Fibroblast of skin of left biceps (primary cell): ENCODE measurements at places on chromosomes 12 and 14.

DNA sequence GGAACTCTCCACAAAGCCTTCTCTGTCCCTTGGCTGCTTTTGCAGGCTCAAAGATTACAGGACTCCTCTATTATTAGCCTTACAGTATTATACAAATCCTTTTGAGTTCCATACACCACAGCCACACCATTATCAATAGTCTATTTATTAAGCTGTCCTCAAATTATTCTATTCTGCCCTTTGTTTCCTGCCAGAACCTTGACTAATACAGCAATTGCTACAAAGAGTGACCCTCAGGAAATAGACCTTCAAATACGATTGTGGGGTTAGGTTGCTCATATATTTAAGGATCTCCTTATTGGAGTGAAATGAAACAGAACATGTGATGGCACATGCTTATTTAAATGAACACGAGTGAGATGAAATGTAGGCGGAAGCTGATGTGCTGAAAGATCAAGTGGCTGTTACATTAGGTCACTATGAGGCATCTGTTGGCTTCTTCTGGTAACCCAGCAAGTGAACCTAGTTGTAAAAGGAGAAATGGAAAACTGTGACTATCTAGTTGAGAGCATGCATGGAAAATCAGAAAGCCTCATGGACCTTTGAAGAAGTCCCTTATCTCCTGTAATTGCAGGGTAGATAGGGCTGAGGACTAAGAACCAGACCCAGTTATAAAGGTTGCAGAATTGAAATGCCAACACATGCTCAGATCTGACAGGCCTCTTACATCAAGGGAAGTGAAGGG is 75.5 kb downstream of the AVPR1A start:
- no peak for DNase-seq

GRCh38 chr12:111283966-111284365 is 84.9 kb downstream of the PHETA1 start:
- no peak for DNase-seq

DNA sequence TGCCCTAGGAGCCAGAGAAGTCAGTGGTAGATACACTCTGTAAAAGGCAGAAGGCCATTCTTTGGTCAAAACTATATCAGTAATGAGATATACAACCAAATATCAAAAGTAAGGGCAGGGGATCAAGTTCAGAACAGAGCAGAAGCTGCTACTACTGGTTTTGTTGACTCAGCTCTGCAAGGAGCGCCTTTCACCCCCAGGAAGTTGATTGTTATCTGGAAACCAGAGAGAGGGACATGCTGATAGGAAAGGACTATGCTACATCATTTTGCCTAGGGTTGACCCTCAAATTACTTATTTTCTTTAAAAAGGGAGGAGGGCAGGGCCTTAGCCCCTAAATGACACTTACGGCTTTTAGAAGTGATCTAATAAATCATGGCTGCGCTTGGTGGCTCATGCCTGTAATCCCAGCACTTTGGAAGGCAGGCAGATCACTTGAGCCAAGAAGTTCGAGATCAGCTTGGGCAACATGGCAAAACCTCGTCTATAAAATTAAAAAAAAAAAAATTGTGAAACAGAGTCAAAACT is 194.0 kb downstream of the KLHL28 start:
- DNase-seq, result no peak

DNA sequence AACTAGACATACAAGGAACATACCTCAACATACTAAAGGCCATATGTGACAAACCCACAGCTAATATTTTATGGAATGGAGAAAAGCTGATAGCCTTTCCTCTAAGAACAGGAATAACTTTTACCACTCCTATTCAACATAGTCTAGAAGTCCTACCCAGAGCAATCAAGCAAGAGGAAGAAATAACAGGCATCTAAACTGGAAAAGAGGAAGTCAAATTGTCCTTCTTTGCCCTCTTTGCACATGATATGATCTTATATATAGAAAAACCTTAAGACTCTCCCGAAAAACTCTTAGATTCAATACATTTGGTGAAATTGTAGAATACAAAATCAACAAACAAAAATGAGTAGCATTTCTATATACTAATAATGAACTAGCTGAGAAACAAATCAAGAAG is 110.0 kb downstream of the ATP23 start:
- DNase-seq, result no peak

- no peak for DNase-seq
Measured at GRCh38 chr14:104224506-104225277, 86.3 kb downstream of the KIF26A start.

DNA sequence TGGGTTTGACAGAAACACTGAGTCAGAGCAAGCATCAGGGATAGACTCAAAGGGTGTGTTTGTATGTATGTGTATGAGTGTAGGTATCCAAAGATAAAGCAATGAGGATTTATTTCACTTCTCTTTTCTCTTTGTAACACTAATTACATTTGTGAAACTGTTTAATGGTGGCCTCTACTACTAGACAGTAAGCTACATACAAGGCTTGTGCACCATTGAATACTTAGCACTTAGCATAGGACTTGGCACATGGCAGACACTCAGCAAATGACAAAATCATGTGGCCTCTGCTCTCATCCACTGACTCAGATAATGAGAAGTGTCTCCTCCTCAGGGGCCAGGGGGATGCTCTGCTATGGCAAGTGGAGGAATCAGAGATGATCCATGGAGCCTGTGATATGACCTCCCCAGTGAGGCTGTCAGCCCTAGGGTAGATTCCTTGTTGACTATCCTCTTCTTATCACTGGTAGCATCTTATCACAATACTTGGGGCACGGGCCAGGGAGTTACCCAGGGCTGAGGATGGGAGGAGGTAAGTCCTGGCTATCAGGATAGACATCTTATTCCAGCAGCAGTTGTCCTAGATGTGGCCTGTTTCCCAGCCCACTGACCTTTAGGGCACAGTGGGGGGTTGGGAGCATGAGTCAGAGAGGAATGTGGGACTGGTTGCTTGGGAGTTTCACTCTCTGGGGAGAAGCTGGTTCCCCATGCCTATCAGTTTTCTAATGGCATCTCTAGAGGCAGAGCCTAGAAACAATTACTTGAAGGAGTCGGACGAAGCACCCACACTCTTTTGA is 71.2 kb upstream of the HOXC13 start:
- no peak for DNase-seq

DNA sequence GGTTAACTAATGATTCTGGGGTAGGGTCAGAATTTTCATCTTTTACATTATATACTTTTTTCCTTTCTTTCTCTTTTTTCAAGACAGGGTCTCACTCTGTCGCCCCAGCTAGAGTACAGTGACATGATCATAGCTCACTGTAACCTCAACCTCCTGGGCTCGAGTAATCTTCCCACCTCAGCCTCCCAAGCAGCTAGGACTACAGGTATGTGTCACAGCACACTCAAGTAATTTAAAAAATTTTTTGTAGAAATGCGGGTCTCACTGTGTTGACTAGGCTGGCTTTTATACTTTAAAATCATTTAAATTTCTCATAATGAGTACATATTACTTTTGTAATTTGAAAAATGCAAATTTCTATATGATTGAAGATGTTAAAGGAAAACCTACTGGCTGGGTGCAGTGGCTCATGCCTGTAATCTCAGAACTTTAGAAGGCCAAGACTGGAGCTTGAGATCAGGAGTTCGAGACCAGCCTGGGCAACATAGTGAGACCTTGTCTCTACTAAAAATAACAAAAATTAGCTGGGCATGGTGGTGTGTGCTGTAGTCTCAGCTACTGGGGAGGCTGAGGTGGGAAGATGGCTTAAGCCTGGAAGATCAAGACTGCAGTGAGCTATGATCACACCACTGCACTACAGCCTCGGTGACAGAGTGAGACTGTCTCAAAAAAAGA is 25.7 kb downstream of the R3HDM2 start:
- DNase-seq, result no peak

GRCh38 chr14:29993143-29993542 is 65.5 kb upstream of the PRKD1 start:
- no peak for DNase-seq

GRCh38 chr12:41438854-41439541 is 250.9 kb downstream of the PDZRN4 start:
- no peak for DNase-seq

GRCh38 chr12:12592930-12593329 is 18.7 kb upstream of the CREBL2 start:
- DNase-seq, result no peak

- peak; percentile 47 for DNase-seq
Measured at GRCh38 chr12:4956054-4956453, 46.3 kb downstream of the KCNA1 start.

DNA sequence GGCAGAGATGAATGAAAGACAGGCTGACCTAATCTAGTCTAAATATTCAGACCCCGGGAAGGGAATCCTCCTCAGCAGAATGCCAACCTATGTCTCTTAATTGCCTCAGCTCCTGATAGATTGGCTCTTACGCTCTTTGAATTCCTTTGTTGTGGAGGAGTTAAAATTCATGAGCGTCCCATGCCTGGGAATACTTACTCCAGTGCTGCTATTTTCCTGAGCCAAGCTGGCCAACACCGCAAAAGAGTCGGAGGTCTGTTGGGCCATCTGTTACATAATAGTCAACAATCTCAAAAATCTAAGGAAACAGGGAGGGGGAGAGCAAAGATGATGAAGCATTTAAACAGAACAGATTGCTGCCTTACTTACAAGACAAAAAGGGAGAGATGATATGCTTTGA is 182.8 kb downstream of the ASCL1 start:
- DNase-seq, result no peak

GRCh38 chr12:101599771-101600484 is 5.2 kb downstream of the MYBPC1 start:
- DNase-seq, result no peak

GRCh38 chr14:60515511-60516289 is 6.8 kb downstream of the SIX6 start:
- no peak for DNase-seq

DNA sequence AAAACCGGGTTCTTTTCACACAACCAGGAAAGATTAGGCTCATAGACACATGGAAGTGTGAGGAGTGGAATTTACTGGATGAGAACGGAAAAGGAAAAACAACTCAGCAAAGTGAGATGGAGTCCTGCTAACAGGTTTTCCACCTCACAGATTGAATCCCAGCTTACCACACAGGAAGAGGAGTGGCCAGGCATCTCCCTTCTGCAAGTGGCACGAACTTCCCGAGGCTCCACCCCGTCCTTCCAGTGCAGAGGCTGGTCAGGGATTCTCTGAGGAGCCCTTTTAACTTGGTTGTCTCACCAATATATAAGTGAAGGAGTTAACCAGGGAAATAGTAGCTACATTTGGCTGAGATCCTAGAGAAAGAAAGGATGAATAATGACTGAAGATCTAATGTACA is 102.8 kb downstream of the SCAF11 start:
- DNase-seq, result no peak

DNA sequence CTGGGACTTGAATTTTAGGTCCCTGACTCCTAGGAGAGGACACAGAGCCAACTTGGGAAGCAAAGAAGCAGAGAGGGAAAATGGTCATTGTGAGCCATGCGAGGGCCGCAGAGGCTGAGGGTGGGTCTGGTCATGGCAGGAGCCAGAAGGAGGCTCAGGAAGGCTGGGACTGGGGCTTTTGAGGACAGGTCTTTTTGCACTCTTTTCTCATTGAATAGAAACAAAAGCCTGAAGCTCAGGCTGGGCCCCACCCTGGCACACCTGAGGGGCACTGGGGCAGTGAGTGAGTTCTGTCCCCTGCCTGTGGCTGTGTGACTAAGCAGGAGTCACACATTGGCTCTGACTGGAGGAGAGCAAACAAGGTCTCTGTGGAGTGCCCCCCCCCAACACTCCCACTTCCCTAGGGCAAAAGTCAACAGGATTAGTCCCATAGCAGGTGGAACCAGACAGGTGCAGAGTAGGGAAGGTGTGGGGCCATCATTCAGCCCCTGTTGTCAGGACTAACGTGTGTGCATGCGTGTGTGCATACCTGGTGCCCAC is 2.8 kb downstream of the KRT7 start:
- no peak for DNase-seq

- no peak for DNase-seq
Measured at GRCh38 chr14:68986926-68987652, 8.0 kb upstream of the ACTN1 start.

- DNase-seq, result no peak
Measured at GRCh38 chr14:105887692-105888091, 361.3 kb downstream of the TMEM121 start.

GRCh38 chr12:127145929-127146789 is 1120.8 kb upstream of the TMEM132C start:
- DNase-seq, result peak; percentile 51

DNA sequence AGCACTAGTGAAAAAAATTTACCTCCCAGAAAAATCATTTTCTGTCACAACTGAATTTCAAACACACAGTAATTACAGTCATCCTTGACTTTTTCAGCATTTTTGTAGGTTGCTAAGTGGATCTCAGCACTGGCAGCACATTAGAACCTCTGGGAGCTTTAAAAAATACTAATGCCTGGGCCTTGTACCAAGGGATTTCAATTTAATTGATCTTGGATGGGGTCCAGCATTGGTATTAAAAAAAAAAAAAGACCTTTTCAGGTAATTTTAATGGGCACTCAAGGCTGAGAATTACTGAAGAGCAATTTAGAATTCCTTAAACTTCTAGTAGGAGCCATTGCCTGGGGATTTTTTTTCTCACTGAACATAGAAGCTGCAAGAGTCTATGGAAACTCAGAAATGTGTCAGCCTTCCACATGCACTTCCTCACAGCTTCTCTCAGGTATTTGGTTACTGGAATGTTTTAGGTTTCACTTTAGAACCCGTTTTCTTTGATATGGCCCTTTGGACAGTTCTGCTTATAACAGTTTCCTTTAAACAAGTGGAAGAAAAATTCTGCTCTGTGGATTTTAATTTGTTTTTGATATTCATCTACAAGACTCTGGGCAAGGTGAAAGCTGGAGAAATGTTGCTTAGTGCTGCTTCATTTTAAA is 88.5 kb upstream of the DACT1 start:
- DNase-seq, result no peak

DNA sequence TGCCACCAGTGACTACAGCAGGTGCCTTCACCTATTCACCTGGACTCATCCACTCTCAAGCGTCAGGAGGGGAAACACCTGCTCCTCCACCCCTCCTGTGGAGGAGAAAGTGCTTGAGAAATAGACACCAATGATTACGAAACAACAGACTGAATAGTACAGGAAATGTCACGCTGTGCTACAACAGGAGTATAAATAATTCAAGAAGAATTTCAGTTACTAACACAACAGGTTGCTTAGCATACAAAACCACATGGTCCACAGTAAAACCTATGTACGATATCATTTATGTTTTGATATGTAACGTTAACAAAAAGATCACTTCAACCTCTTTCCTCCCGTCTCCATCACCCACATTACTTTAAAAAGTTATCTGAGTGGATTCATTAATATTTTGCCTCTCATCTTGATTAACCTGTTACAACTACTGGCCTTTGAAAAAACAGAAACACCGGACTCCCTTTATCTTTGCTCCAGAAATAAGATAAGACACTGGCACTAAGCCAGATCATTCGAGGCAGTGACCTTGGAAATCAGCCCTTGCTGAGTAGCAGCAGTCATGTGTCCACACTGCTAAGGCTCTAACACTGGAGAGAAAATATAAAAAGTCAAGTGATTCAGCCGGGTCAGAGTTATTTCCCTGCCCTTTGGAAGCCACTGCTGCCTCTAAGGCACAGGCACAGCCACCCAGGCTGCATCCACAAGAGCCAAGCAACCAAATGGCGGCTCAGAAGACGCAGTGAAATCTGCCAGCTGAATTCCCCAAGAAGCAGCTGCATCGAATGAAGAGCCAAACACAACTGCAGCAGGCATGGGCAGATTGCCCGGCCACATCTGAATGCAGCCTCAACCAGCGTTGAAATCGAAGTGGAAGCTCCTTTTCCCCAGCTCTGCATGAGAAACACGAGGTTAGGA is 40.9 kb downstream of the NT5DC3 start:
- no peak for DNase-seq

GRCh38 chr12:66438601-66439000 is 136.3 kb downstream of the HELB start:
- DNase-seq, result no peak
